ENCODE measurements at places on chromosomes 11 and 22.
A peak's percentile ranks its signal among the peaks of the same experiment; 100 is the strongest.

DNA sequence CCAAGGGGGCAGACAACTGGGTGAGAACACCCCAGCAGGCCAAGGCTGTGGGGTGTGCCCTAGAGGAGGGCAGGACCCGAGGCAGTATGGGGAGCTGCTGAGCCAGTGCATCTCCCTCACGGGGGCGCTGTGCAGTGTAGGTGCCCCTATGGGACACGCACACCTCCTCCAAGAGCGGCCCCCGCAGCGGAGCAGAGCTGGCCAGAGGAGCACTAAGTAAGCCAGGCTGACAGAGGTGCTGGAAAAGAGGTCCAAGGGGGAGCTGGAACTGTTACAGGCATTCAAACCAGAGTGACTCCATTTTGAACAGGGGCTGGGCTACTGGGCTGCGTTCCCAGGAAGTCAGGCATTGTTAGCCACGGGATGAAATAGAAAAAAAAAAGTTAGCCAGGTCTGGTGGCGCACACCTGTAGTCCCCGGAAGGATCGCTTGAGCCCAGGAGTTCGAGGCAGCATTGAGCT is 41.8 kb downstream of the TST start:
- DNase-seq = peak; percentile 14

DNA sequence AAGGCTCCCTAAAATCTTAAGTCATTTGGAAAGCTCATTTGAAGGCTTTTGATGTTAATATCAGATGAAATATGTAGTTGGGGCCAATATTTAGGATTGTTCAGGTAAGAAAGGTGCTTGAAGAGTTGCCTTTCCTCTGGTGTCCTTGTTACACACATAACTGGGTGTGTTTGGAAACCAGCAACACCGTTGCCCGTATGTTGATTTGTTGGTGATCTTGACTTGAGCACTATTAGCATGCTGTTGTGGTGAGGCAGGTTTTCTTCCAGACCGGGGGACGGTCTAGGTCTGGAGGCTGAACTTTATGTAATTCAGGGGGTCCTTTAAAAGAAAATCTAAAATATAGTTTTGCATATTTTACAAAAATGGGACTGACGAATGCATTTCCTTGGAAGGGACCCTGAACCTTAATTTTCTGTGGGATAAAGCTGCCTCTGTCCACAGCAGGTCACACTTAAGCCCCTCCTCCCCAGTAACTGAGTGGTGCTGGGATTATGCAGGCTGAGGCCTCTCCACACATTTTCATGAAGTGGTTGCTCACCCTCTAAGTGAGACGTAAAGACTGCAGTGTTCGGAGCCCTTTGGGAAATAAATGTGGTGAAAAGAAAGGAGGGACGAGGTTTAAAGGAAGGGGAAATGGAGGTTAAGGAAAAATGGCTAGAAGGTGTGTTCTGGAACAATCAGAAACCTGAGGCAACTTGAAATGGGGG is 1.8 kb downstream of the YWHAH start:
- no peak for DNase-seq

DNA sequence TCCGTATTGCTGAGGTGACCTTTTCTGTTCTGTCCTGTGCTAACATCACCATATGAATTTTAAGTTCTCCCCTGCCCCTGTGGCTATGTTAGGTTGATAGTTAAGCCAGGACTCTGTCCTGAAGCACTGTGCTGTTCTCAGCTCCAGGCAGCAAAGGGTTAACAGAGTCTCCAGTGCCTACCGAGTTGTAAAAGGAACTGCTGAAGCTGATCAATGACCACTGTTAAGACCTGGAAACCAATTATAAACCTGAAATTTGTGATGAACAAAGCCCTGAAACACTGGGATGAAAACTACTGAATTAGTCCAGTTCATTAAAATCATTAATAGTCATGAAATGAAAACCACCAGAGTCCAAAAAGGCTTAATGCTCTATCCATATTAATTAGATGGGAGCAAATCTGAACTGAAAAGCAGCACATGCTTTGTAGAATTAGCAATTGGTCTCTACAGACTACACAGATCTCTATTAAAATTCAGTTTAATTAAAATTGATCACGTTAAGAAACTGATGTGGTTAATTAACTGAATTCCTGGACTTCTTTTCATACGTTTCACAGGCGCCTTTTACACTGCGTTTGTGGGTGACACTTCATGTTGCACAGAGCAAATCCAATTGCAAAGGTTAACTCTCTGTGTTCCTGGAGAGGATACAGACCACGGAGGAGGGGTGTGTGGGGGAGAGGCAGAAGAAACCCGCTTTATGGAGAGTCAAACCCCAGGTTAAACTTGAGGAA is 188.5 kb upstream of the MPPED2 start:
- peak; percentile 25 for DNase-seq

DNA sequence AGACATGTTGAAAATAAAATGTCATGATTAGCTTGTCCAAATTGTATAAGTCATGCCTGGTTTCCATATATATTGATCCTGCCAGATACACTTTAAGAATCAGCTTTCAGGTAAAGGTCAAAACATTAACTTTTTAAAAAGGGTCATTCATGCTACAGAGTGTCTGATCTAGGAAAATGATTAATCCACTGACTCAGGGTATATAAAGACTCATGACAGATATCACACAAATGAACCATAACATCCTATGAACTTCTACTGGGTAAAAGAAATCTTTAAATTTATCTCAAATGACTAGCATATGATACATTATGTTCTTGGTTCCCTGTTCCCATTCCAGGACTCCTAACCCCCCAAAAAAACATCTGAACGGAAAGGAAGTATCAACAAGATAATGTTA is 11.7 kb downstream of the MRTFA start:
- DNase-seq = no peak

GRCh38 chr11:125287491-125288210 is 123.1 kb downstream of the PKNOX2 start:
- DNase-seq = no peak

- no peak for DNase-seq
These were observed 26.2 kb downstream of the OR2AG2 start for GRCh38 chr11:6745465-6746015.

GRCh38 chr11:92267968-92268367 is 43.4 kb downstream of the FAT3 start:
- DNase-seq = no peak

DNA sequence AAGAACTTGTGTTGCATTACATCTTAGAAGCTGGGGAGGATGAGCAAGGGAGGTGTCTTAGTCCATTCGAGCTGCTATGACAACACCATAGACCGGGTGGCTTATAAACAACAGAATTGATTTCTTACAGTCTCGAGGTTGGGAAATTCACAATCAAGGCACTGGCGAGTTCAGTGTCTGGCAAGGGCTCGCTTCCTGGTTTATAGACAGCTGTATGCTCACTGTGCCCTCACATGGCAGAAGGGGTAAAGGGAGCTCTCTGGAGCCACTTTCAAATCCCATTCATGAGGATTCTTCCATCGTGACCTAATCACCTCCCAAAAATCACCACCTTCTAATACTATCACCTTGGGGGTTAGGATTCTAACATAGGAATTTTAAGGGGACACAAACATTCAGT is 150.0 kb upstream of the NECTIN1 start:
- DNase-seq = peak; percentile 53

- DNase-seq = no peak
These were observed 32.0 kb downstream of the GUCY1A2 start for GRCh38 chr11:106986261-106986660.

DNA sequence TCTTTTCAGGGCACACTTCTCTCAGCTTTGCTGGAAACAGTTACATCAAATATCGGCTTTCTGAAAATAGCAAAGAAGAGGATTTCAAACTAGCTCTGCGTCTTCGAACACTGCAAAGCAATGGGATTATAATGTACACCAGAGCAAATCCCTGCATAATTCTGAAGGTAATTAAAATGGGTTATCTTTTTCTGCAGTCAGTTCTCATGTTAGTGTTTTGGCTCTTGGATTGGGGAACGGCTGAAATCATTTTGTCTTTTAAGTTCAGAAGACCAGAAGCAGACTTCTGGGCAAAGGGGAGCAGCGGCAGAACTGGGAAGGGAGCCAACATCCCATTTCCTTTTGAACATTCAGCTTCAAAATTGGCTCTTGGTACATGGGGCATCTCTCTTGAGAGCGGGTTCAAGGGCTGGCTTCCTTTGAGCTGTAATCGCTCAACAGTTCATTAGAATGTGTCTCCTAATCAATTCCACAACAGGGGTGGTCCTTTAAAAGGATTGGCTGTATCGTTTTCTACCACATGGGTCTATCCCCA is 110.2 kb upstream of the MTNR1B start:
- peak; percentile 10 for DNase-seq

DNA sequence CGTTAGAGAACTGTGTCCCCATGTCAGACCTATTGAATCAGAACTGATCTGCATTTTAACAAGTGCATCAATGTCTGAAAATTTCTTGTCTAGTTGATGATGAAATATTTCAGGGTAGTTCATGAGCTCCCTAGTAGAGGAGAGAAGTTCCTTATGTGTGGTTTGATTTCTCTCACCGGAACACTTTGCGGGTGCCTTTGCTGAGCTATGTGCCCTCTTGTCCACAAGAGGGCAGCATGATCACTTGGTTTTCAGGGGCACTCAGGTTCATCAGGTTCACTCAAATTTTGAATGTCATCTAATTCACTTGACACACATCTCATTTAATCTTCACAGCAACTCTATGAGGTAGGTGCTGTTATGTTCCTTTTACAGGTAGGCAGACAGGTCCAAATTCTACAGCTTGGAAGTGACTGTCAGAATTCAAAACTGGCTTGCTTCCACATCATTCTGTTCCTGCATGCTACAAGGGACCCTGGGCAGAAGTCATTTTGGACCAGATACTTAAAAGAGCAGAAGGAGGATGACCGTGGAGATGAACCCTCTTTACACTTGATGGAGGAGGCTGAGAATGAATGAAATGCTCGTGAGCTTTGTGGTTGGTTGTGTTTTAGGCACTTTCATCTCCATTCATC is 55.6 kb downstream of the P4HA3 start:
- peak; percentile 69 for DNase-seq

GRCh38 chr22:27299181-27300085 is 502.1 kb downstream of the MN1 start:
- DNase-seq = no peak

DNA sequence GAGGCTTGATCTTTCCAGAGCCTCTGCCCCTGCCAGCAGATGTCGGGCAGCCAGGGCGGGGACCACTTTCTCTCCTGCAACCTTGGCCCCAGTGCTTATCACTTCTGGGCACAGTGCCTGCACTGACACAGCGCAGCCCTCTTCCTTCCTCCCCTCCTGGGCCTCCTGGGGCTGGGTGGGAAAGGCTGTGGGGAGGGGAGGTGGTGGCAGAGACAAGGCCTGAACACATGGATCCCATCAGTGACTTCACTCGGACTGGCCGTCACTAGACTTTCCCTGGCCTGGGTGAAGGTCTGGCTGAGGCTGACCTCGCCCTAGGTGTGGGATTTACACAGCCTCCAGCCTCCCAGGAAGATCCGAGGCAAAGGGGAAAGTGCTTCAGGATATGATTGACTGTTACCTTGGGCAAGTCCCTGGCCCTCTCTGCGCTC is 68.1 kb downstream of the LRRC32 start:
- no peak for DNase-seq

DNA sequence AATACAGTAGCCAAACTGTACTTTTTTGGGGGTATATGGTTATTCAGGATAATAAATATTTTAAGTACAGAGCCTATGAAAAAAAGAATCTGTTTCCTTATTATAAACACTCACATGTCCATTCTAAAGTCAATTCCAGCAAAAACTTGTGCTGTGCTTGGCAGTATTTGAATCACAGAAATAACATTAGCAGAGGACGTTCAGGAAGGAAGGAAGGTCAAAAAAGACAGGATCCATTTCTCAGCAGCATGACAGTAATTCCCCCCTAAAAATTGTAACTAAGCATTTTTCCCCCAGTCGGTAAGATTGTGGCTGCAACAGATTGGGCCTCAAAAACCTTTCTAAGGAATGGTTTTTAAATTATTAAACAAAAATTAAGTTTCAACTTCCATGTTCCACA is 124.8 kb downstream of the ATG16L2 start:
- DNase-seq = no peak

- peak; percentile 73 for DNase-seq
These were observed 86.3 kb downstream of the CCDC83 start for GRCh38 chr11:85941380-85941973.

DNA sequence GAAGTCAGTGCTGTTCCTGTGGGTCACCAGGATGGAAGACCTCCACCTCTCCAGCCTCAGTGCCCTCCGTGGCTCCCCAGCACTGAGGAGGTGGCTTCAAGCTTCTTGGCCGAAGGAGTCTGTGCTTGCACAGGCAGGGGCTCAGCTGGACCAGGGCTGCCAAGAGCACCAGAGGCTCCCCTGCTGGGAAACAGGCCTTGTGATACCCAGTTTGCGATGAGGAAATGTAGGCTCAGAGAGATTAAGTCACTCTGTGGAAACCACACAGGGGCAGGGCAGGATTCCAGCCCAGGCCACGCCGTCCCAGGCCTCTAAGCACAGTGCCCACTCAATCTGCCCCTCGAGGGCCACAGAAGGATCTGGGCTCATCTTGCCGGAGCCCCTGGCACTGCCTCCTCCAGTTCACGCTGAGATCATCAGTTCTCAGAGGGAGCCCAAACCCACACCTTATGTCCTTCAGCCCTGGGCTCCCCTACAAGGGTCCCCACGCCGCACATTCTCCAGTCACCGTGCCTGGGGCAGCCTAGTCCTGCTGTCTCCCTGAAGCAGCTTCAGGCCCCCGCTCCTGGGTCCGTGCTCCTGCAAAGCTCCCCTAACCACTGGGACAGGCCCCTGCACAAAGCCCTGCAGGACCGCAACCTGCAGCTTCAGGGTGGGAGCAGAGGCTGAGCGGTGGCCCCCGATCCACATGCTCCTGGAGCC is 21.6 kb downstream of the ANO1 start:
- DNase-seq = no peak

DNA sequence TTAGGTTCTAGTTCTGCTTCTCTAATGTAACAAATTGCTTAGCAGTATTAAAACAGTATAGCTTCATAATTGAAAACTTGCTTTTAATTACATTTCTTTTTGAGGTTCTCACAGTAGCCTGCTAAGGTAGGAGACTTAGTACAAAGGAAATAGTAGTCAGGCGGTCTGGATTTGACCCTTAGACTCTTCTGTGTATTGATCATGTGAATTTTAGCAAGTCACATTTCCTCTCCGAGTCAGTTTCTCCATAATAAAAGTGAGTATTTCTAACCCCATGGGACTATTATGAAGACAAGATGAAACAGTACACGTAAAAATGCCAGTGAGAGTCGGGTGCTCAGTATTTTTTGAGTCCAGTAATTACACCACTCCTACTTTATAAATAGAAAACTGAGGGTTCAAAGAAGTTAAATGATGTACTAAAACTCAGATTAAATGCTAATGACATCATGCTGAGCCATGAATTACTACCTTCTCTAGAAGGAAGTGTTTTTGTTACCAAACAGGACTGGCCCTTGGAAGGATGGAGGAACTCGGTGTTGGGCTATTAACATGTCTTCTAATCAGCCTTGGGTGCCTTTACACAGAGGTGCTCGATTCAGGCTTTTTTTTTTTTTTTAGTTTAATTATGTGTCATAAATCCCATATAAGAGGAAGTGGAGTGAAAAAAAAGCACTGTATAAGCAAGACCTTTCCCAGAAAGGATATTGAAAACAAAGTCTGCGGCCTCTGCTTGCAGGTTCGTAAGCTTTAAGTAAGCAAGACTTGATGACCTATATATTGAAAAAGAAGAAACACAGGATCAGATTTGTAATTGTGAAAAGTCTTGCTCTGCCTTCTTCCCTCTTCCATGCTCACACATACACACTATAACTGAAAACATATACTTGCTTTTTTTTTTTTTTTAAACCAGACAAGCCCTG is 109.0 kb downstream of the EMSY start:
- DNase-seq = no peak
